Temporal lobe (tissue), 4 donors: ENCODE measurements at places on chromosomes 6 and 20. TPM values are rescaled to one million over a fixed set of nuclear protein-coding genes. Genes with fewer than 3 reads are reported as not detected.

FAM8A1 gene
- 52.9 TPM for total RNA-seq

CDH4 gene
- total RNA-seq: 25.6 TPM

RPS6KA2 gene
- total RNA-seq: 30.2 TPM

TAP2 gene
- 2.2 TPM for total RNA-seq

DSP gene
- total RNA-seq: 9.3 TPM
